ENCODE measurements at places on chromosomes 1 and 21. TPM values are rescaled to one million over a fixed set of nuclear protein-coding genes. Genes with fewer than 3 reads are reported as not detected.

Gene TNFAIP8L2
- 17.6 TPM for total RNA-seq

GRCh38 chr21:31514598-31514997 is 144.9 kb upstream of the SOD1 start:
- H3K27ac ChIP-seq = no peak overlapping the region
- H3K4me1 ChIP-seq = peaks cover 5% of the 10 kb centered on the region
- H3K4me3 ChIP-seq = no peak overlapping the region
- H3K36me3 ChIP-seq = no peaks in the 10 kb centered on the region

Gene TTC22
- total RNA-seq = 10.9 TPM

DNA sequence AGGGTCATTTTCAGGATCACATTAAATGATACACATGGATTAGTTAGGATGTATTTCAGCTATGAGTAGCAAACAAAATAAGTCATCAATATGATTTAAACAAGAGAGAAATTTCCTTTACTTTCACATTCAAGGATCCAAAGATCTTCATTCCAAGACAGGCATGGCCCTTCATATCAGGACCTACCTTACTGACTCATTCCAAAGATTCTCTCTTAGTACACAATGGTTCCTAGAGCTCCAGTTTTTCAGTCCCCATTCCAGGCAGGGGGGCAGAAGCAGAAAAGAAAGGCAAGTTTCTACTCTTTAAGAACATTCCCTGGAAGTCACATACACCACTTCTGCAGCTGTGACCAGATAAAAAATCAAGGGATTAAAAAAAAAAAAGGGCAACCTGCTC is 23.7 kb downstream of the RGS2 start:
- no peaks in the 10 kb centered on the region for H3K4me1 ChIP-seq
- H3K36me3 ChIP-seq = no peaks in the 10 kb centered on the region
- no peak overlapping the region for H3K27ac ChIP-seq
- no peak overlapping the region for H3K4me3 ChIP-seq
- DNase-seq = no peak

GRCh38 chr1:17120481-17120877 is 1.2 kb upstream of the PADI2 start:
- H3K4me1 ChIP-seq = peaks cover 19% of the 10 kb centered on the region
- no peak overlapping the region for H3K27ac ChIP-seq
- no peak overlapping the region for H3K4me3 ChIP-seq
- H3K36me3 ChIP-seq = no peaks in the 10 kb centered on the region
- no peaks in the 10 kb centered on the region for H3K27me3 ChIP-seq

DNA sequence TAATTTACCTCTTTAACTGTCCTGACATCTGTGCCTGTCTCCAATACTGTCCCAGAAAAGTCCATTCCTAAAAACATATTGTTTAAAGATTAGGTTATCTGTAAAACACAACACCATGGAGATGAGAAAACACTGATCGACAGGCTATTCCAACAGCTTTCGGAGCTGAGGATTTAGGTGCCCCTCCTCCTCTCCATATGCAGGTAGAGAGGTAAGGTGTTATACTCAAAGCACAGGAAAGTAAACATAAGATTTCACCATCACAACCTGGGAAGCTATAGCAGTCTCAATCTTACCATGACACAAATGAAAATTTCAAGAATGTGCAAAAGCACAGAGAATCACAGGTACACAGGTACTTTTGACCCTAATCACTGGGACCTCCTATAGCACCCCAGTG is 60.9 kb upstream of the RASAL2 start:
- H3K4me1 ChIP-seq = no peaks in the 10 kb centered on the region
- DNase-seq = no peak
- H3K27me3 ChIP-seq = no peaks in the 10 kb centered on the region
- no peaks in the 10 kb centered on the region for H3K36me3 ChIP-seq

DNA sequence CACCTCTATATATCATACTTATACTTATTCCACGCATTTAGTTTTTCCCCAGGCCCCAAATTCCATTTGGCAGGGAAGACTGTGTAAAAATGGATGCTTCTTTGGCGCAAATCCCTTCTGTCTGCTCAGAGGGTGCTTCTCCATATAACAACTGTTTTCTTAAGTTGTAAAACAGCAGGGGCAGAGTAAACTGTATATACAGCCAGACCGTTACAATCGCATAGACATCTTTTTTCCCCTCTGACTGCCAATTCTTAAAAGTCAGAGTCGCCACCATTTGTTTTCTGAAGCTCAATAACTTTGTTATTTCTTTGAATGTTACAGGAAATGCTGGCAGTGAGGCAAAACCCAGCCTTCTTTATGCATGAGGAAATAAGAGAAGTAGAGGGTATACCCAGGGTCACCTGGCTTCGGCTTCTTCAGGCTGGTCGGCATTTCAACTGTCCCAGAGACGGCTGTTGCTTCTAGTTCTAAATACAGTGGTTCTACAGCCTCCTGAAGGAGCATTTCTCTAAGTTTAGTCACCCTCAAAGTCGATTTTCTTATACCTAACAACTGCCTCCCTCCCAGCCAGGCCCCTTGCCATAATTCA is 188.4 kb downstream of the CLIC6 start:
- H3K4me3 ChIP-seq = no peak overlapping the region
- H3K27ac ChIP-seq = peak overlapping the region; percentile 18
- peaks cover 49% of the 10 kb centered on the region for H3K36me3 ChIP-seq
- peaks cover 31% of the 10 kb centered on the region for H3K4me1 ChIP-seq

Data from B cell (primary cell).